ENCODE measurements at places on chromosomes 1 and 21. TPM values are rescaled to one million over a fixed set of nuclear protein-coding genes. Genes with fewer than 3 reads are reported as not detected.

The C8A gene
- not detected for total RNA-seq

The EEIG2 gene
- 3.6 TPM for total RNA-seq

The RAB42 gene
- 0.98 TPM for total RNA-seq

The GALE gene
- total RNA-seq, result 42.9 TPM

The HSD3B2 gene
- not detected for total RNA-seq

All from vein endothelial cell (primary cell).